ENCODE measurements at places on chromosomes 3 and 15.

DNA sequence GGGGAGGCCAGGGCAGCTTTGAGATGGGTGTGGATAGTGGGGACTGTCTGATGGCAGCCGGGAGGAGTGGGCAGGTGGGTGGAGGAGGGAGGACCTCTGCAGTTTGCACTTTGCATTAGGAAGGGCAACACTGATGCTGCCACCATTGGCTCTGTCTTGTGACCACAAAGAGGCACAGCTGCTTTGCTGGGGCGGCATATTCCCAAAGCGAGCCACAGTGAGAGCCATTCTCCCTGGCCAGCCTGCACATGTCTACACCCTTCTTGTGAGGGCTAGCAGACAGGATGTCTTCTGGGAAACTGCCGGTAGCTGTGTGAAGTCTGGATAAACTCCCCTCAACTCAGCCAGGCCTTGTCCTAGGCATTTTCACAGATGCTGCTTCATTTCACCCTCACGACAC, 38.3 kb downstream of the CCNB2 start:
- no peak for DNase-seq

DNA sequence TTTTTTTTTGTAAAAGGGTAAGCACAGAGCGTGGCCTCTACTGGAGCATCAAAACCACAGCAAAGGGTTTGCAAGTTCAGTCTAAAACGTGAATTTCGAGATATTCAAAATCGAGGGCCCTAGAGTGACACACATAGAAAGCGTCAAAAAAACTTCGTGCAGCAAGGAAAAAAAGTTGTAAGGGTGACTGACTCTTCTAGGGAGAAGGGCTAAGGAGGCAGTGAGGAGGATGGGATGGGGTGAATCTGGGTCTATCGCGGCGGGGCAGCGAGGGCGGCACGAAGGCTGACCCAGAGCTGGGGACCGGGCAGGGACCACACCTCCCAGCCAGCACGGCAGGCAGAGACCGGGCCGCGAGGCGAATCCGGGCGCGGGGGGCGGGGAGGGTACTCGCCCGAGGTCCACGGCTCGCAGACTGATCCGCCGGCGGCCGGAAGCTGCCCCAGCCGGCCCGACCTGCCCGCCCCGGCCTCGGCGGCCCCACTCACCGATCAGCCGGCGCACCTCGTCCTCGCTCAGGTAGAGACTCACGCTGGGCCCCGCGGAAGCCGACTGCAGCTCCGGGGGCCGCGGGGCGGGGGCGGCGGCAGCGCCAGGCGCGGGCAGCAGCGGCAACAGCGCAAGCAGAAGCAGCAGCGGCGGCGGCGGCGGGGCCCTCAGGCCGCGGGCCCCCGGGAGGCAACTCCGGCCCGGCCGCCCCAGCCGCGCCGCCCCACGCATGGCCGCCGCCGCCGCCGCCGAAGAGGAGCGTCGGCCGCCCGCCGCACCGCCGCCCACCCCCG, 533 bp downstream of the RYK start:
- DNase-seq, result peak; percentile 74

DNA sequence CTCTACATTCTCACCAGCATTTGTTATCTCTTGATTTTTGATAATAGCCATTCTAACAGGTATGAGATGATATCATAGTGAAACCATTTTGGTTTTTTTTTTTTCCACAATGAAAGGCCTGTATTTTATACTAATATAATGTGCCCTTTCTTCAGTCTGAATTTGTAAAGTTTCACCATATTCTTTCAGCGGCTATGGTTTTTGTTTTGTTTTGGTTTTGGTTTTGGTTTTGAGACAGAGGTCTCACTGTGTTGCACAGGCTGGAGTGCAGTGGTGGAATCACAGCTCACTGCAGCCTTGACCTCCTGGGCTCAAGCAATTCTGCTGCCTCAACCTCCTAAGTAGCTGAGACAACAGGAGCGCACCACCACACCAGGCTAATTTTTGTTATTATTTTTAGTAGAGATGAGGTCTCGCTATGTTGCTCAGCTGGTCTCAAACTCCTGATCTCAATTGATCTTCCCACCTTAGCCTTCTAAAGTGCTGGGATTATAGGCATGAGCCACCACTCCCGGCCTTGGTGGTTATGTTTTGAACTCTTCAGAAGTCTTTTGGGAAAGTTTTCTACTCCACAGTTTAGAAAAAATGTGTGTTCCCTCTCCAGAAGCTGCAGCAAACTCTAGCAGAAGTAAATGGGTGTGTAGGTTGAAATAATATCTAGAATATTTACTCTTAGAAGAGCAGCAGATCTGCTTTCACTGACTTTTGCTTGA, 110.2 kb upstream of the UMPS start:
- no peak for DNase-seq

GRCh38 chr15:38308797-38309196, 56.2 kb downstream of the SPRED1 start:
- no peak for DNase-seq

DNA sequence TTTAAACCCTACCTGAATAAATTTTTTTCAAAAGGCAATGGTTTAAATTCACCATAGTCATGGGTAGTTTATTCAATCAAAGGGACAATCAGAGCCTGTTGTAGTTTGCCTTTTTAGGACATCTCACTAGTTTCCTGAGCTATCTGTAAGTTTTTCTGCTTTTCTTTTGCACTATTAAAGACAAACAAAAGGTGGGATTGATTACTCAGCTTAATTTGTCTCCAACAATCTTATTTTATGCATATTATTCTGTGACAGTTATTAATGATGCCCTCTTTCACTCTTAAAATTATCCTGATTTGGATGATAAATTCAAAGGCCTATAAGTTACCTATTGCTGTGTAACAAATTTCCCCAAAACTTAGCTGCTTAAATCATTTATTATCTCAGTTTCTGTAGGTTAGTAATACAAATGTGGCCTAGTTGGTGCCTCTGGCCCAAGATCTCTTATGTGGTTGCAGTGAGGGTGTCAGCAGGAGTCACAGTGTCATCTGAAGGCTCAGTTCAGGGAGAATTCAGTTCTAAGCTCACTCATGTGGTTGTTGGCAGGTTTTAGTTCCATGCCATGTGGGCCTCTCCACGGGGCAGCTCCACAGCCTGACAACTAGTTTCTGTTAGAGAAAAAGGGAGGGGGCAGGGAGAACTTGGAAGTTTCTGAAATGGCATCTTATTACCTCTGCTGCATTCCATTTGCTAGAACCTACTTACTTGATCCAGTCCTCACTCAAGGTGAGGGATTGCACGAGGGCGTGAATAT, 16.0 kb downstream of the ARMC8 start:
- DNase-seq, result no peak

GRCh38 chr3:132222868-132223538, 94.2 kb upstream of the ACP3 start:
- DNase-seq, result peak; percentile 55

DNA sequence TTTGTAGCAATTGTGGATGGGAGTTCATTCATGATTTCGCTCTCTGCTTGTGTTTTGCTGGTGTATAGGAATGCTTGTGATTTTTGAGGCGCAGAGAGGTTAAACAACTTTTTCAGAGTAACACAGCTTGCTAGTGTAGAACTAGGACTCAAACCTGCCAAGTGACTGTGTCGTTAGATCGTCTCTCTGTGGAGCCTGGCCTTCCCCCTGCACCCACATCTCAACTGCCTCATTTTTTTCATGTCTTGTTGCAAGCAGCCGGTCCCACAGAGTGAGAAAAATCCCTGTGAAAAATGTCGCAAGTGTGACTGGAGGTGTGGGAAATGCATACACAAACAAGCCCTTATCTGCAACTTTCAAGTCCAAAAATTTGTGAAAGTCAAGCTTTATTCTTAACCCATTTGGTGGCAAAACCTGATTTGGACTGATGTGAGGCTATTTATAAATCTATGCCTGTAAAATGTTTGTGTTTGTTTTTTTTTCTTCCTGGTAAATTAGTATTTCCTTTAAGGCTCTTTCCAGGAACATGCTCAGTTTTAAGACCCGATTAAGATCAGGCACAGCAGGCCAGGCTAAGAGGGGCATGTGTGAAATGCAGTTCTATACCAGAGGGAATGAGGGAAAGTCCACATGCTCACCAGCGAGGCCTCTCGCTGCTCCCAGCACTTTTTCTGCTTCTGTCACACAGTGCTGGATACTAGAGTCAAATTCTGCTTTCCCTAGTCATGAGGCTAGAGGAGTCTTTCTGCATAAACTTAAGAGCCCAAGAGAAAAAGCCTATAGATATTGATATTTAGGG, 25.8 kb downstream of the ST6GAL1 start:
- no peak for DNase-seq

DNA sequence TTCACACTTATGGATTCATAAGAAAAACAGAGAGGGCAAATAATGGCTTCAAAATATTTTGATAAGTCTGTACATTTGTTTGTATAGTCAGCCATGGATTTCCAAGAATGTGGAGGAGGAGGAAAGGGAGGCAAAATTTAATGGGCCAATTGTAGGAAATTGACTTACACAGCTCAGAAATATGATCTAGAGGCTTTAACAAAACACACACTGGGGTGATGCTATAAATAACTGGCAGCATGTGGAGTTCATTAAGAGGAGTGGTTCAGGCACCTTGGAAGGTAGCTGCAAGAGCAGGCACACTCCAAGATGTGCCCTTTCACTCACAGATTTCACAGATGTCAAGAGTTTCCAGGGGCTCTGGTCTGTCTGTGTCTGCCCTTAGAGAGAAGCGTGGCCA, 193.4 kb upstream of the RASGRP1 start:
- no peak for DNase-seq

GRCh38 chr3:10286133-10286524, 6.6 kb downstream of the GHRL start:
- DNase-seq, result no peak

DNA sequence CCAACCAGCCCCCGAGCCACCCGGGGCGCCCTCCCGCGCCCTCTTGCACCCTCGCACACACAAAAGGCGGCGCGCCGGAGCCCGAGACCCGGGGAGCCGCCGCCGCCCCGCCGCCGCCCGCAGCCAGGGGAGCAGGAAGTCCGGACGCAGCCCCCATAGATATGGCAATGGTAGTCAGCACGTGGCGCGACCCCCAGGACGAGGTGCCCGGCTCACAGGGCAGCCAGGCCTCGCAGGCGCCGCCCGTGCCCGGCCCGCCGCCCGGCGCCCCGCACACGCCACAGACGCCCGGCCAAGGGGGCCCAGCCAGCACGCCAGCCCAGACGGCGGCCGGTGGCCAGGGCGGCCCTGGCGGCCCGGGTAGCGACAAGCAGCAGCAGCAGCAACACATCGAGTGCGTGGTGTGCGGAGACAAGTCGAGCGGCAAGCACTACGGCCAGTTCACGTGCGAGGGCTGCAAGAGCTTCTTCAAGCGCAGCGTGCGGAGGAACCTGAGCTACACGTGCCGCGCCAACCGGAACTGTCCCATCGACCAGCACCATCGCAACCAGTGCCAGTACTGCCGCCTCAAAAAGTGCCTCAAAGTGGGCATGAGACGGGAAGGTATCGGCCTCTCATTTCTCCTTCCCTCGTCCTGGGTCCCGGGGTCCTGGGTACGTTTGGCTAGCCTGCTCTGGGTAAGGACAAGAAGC, 1.6 kb downstream of the NR2F2 start:
- peak; percentile 73 for DNase-seq

DNA sequence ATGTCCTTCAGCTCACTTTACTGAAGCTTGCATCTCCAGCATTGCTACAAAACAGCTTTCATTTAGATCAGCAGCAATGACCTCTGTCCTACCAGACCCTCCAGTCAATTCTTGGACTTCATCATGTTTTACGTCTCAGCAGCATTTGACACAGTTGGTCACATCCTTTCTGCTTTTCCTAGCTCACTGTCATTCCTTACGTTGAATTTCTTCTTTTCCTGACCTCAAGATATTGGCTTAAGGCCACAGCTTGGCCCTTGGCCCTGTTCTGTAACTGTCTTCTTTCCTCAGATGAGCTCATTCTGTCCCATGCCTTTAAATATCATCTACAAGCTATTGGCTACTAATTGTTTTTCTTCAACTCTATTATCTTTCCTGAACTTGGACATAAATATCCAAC, 576.2 kb upstream of the KCNMB2 start:
- peak; percentile 30 for DNase-seq

DNA sequence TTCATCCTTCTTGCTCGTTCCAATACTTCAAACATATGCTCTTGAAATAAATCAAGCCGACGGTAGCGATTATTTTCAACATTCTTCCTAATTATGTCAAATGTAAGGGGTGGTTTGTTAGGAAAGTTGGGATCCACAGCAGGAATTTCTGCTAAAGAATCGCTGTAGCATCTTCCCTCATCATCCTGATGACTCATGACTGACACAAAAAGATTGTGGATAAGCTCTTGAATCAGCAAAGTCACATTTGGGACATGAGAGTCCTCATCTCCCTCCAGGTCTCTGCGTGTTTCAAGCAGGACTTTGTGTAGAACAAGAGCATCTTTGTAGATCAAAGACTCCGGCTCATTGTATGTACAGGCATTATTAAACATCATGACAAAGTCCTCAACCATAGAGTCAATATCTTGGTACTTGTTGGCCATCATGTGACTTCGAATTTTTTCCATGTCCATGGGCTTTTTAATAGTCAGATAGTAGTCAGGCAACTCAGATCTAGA, 73.0 kb downstream of the UQCC5 start:
- no peak for DNase-seq

DNA sequence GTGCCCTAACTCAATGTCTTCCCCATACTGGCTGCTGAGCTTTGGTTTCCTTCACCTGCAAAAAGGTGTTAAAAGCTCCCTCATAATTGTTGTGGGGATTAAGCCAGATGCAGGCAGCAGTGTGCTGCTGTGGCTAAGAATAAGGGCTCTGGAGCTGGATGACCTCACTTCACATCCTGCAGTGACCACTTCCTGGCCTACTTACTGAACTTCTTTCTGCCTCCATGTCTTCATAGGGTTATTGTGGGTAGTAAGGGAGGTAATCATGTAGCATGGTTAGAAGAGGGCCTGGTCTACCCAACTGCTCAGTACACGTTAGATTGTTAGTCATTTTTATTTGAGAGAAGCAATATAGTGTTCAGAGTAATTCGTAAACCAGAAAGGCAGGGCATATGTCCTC, 18.4 kb downstream of the GYG1 start:
- no peak for DNase-seq

DNA sequence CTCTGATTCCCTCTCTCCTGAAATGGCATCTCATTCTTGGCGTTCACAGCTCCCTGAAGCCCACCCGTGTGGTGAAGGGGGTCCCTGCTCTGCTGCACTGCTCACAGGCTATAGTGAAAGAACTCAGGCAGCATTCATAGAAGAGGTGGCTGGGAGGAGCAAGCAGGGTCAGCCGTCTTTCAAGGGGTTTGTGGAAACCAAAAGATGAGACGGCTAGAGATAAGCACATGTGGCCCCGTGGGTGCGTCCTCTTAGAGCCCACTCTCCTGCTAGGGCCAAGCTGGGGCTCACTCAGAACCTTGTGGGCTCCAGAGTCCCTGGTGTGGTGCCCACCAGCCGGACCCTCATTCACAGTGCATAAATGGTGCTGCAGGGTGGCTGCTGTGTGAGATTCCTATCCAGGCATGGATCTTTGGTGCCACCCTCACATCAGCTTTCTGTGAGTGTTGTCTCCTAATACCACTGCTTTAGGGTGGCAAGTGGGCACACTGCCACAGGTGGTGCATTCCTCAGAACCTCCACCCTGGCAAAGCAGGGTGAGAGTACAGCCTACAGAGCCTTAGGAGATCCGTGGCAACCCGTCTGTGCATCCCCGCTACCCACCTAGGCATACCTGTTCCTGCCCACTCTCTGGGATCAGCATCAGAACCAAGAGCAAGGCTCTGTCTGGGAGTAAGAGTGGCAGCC, 11.2 kb upstream of the SEMA4B start:
- no peak for DNase-seq

- no peak for DNase-seq
Measured at GRCh38 chr15:50810128-50810527, 44.6 kb upstream of the SPPL2A start.
